ENCODE measurements at places on chromosomes 7 and 10. TPM values are rescaled to one million over a fixed set of nuclear protein-coding genes. Genes with fewer than 3 reads are reported as not detected.

Gene NXPH1
- not detected for total RNA-seq

Gene TET1
- 7.1 TPM for total RNA-seq

Gene TIMM23
- 93.2 TPM for total RNA-seq

Gene CLDN12
- total RNA-seq: 37.9 TPM

Gene CYP2C19
- total RNA-seq: not detected

Gene PNLIPRP3
- not detected for total RNA-seq

Gene RELN
- 0.98 TPM for total RNA-seq
